ENCODE measurements at places on chromosomes 2 and 18. TPM values are rescaled to one million over a fixed set of nuclear protein-coding genes. Genes with fewer than 3 reads are reported as not detected.

Gene TCF4
- 9.0 TPM for total RNA-seq

Gene NETO1
- total RNA-seq = not detected

Gene FABP1
- not detected for total RNA-seq

GRCh38 chr2:55093381-55093780, 43.1 kb upstream of the RTN4 start:
- DNase-seq = no peak
- no peaks in the 10 kb centered on the region for H3K36me3 ChIP-seq
- no peaks in the 10 kb centered on the region for H3K4me1 ChIP-seq
- no peaks in the 10 kb centered on the region for H3K27me3 ChIP-seq

Data from natural killer cell (primary cell).